Iris pigment epithelial cell (primary cell): ENCODE measurements at places on chromosomes 2 and 18.
A peak's percentile ranks its signal among the peaks of the same experiment; 100 is the strongest.

DNA sequence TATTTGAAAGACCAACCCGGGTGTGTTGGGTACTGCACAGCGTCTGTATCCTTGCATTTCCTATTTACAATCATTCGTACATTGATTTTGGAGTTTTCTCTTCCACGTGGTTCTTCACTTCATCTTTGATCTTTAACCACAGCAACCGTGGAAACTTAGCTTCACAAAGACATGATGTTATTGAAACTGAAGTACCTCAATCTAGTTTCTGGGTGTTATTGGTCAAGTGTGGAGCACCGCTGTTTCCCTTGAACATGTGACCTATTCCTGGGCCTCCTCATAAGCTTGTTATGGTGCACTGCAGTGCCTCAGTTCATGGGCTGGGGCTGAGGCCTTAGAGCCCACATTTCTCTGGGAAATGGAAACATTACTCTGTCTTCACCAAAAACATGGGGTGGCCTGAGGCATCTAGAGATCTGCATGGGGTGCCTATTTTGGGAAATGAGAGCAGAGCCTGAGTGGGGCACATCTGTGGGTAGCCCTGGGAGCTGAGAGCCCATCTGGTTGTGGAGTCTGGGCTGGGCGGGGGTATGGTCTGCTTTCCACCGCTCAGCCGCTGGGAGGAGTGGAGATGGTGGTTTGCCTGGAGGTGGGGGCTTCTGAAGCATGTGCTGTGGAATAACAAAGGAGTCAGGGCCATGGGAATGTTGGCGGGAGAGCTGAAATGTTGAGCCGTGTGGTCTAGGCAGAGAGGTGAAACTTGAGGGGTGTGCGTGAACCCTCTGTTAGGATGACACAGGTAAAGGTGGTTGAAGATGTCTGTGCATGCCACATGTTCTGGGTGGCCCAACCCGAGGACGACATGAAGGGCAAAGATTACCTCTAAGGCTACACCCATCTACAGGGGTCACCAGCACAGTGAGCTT lies 37.4 kb downstream of the ZNF236 start:
- DNase-seq: no peak

GRCh38 chr2:172986040-172986439 lies 89.6 kb upstream of the MAP3K20 start:
- DNase-seq: peak; percentile 25

DNA sequence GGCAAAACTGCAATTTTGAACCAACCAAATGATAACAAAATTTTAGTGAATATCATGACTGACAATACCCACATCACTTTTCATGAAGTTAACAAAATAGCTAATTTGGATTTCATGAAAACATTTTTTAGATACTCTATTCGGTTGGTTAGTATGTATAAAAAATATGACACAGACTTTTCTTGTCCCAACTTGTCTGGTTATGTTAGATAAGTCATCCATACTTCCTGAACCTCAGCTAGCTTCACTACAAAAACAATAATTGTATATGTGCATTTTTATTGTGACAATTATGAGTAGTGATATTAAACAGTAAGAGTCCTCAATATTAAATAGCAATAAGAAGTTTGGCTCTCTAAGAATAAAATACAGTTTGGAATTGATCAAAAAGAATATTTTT lies 408.1 kb upstream of the DSEL start:
- no peak for DNase-seq

DNA sequence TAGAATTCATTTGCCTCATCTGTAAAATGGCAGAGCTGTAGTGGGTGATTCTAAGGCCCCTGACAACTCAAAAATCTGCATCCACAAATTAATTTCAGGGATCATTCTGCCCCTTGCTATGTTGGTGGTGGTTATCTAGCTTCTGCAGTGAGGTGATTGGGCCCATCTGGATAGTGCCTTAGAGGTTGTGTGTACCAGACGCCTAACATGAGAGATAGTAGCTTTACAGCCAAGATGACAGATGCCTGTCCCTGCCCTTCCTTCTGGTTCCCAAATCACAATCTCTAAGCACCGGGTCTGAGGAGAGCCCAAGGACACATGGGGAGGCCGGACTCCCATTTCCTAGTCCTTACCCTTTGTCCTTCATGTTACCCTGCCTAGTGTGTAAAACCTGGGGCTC lies 51.1 kb upstream of the TNP1 start:
- no peak for DNase-seq

DNA sequence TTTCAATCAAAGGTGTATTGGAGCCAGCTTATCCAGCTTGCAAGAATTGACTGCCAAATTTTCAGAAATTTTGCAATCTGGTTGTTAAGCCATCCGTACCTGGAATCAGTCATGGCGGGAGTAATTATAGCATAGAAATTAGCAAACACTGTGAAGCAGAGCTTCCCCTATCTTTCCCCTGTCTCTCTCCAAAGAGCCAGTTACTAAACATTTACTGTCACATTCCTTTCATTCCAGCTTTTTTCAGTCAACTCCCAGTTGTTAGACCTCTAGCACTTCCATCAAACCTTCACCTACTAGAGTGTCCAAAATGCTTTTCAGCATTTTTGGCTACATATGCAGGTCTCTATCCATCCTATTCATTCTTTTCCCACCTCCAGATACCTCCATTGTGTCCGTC lies 137.4 kb downstream of the MC4R start:
- no peak for DNase-seq

DNA sequence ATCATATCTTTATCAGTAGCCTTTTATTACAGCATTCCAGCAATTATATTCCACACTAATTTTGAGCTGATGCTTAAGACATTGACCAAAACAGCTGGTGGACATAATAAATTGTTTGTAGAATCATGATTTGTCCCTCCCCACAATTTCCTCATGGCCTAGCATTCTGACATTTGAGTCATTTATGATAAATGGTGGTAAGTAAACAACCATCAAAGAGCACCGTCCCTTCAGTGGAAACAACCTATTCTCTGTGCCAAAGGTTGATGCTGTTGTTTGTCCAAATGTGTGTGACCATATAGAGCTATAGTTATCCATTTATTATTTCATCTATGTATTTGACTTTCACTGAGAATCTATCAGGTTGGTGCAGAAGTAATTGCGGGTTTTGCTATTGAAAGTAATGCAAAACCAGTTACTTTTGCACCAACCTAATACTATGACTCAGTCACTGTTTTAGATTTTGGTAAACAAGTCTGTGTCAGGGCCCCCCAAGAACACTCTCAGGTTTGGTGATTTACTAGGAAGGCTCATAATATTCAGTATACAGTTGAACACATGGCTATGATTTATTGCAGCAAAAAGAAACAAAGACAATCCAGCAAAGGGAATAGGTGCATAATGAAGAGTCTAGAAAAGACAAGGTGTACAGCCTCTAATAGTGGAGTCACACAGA lies 608.7 kb upstream of the REG3G start:
- no peak for DNase-seq

GRCh38 chr2:120583851-120584570 lies 151.7 kb upstream of the GLI2 start:
- DNase-seq: no peak

GRCh38 chr18:74476140-74476539 lies 19.0 kb upstream of the DIPK1C start:
- DNase-seq: no peak

- DNase-seq: no peak
Observed at GRCh38 chr18:24009651-24010333, 4.8 kb upstream of the TTC39C start.

GRCh38 chr2:145221516-145221915 lies 701.6 kb upstream of the ZEB2 start:
- DNase-seq: peak; percentile 3

- DNase-seq: no peak
Observed at GRCh38 chr2:199778655-199779054, 72.3 kb downstream of the FTCDNL1 start.

GRCh38 chr2:241131531-241131930 lies 17.7 kb downstream of the PASK start:
- no peak for DNase-seq

DNA sequence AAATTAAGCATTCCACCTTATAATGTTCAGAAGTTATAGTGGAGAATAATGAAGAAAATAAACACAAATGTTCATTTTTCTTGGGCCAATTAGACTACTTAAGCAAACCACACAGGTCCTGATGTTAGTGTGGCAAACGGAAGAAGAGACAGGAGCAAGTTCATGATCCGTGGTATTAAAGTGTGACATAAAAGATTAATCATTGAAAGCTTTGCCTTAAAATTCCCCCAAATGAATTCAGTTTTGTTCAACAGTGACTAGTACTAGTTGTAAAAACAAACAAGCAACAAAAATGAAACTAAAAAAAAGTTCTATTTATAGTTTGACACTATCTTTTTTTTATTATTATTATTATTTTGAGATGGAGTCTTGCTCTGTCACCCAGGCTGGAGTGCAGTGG lies 73.7 kb downstream of the RFTN2 start:
- no peak for DNase-seq

DNA sequence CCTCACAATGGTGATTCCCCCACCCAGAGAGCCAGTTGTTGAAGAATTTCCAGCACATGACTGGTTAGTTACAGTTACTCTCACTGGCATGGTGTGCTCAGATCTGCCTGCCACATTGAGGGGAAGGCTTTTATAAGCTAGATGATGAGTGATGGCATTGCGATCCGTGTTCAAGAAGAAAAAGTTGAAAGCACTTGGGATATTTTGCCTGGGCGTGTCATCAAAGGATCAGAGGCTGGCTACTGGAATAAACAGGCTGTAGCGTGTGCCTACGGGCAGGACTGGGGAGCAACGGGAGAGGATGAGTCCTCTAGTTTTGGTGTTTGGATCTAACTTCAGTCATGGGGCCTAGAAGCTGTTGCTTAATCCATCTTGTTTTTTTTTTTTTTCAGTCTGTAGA lies 175.0 kb downstream of the SETBP1 start:
- DNase-seq: no peak

- DNase-seq: no peak
Observed at GRCh38 chr2:238160206-238161129, 1.7 kb downstream of the ERFE start.

DNA sequence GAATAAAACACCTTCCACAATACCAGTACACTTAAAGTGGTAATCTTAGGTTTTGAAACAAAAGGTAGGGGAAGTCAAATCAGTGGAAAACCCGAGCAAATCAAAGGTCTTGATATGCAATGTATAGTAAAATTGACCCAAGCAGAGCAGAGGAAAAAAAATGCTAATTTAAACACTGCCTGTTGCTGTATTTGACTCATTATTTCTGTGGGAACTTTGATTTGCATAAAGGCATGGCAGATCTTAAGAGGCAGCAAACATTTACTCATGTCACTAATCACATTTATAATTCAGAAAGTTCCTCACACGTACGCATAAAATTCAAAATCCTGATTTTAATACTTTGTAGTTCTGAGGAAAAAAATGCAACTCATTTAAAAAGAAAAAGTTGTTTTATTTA lies 64.4 kb downstream of the IKZF2 start:
- no peak for DNase-seq

DNA sequence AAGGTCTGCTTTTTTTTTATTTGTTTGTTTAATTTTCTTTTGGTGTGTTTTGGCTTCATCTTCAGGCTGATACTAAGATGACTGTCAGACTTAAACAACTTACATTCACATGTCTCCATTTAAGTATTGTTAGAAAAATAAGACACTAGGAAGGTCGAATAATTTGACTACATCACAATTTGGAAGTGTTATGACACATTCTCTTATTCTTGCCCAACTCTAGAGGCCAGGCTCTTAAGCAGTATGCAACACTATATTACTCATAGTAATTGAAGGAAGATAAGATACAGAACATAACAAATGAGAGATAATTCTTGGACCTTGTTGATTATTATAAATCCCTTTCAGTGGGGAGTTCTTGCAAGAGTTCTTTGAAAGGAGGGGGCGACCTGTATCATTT lies 295.3 kb upstream of the COL3A1 start:
- DNase-seq: peak; percentile 91

DNA sequence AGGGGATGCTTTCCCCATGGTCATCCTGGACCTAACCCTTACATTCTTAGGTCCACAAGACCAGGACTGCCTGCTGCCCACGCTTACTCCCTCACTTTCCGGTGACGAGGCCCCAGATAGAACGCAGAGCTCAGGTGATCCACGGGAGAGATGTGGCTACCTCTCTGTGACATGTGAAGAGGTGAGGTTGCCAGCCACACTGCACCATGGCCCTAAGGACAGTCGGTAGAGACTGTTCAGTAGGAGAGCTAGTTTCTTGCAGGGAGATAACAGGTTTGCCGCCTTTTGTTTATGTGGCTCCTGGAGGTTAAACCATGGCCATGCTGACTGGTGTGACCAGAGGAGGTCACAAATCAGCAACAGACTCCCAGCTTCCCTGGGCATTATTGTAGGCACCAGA lies 71.4 kb downstream of the WDSUB1 start:
- no peak for DNase-seq

DNA sequence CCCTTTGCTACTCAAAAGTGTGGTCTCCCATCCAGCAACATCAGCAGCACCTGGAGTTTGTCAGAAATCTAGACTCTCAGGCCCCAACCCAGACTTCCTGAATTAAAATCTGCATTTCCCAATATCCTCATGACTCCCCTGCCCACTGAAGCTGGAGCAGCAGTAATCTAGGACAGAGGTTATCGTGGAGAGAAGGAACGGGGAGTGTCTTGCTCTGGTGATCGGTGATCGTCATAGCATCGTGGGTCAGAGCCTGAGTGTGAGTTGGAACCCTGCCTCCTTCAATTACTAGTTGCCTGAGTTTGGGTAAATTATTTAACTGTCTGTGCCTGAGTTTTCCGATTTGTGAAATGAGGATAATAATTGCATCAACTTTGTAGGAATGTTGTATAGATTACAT lies 217.3 kb upstream of the ATP5MC3 start:
- no peak for DNase-seq

GRCh38 chr2:75493230-75493629 lies 67.5 kb downstream of the EVA1A start:
- no peak for DNase-seq

DNA sequence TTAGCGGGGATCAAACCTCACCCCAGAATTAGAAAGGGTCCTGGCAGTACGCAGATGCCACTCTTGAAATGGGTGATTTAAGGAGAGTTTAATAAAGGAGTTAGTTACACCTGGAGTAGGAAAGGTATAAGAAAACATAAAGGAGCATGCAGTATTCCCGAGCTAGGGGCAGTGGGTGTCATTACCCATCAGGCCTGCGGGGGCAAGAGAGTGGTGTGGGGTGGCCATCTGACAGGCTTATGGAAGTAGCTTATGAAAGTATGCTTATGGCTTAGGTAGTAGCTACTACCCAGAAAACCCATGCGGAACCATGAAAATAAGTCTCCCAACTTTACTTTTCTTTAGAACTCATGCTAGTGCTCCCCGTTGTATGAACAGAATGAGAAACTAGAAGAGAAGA lies 568.9 kb upstream of the ACVR2A start:
- no peak for DNase-seq
